Kidney glomerular epithelial cell (primary cell): ENCODE measurements at places on chromosomes 12 and 14.

DNA sequence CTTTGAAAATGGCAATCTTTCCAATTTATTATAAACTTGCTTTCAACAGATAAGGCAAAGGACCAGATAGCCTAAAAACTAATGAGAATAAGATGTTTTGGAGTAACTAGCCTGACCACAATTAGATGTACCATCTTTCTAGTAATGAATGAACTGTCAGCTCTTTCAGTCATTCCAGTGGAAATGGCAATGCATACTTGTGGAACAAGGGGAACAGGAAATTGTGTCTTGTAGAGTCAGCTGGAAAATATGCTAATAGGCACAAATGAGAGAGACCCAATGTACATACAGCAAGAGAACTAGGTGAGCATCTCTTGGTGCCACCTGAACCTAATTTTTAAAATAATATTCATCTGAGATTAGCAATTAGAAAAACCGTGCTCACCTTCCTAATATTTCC lies 76.1 kb upstream of the GPHB5 start:
- no peak for DNase-seq

DNA sequence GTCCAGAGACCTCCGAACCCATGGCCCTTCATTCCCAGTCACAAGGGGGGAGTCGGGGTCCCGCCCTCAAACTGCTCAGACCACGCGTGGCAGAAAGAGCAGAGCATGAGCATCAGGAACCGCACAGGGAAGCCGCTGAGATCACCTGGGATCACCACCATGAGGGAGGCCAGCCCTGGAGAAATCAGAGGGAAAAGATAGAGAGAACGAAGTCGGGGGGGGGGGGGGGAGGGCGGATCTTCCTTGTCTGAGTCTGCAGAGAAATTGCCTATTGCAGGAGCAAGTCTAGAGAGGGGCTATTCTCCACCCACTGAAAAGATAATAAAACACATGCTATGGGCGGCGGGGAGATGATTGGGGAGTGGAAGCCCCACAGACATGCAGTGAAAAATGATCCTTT lies 884 bp upstream of the TMEM132C start:
- DNase-seq, result no peak

GRCh38 chr14:106556665-106557289 lies 1030.4 kb downstream of the TMEM121 start:
- DNase-seq, result no peak

GRCh38 chr14:58788655-58789503 lies 151.1 kb downstream of the DACT1 start:
- no peak for DNase-seq

DNA sequence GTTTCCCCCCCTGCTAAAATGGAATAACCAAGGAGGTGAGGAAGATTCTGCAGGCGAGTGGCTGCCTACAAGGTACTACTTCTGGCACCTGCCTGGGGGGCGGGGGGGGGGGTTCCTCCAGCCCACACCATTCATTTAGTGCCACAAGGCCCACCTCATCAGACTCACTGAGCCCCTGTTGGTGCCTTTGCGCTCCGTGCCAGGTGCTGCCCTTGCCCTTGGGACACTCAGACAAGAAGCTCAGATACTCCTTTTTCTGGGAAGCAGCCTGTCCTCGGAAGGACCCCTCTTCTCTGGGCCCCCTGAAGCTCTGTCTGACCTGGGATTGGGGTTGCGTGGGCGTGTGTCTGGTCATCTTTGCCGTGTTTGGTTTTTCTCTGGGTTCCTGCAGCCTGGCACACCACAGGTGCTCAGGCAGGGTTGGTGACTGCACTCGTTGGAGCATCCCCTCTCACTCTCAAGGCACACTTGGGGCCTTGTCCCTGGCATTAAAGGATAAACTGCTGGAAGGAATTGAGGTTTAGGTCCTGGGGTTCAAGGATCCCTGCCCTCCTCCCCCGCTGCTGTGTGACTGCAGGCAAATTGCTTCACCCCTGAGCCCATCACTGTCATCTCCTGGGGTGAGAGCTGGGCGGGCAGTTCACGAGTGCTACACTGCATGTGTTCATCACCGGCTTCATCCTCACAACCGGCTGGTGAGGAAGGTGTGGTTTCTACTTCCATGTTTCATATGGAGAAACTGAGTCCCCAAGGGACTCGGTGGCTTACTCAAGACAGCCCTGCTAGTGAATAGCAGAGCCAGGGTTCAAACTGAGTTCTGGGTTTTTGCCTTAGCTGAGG lies 16.9 kb downstream of the FAM222A start:
- no peak for DNase-seq
